Activated T-helper 1 cell treated with anti-CD3 and anti-CD28 coated beads, Interleukin-2, amount 50 U/mL, for 16 hours (primary cell): ENCODE measurements at places on chromosomes 3 and 15.

- no peak for DNase-seq
These were observed 193.3 kb upstream of the TTC14 start for GRCh38 chr3:180408654-180409053.

DNA sequence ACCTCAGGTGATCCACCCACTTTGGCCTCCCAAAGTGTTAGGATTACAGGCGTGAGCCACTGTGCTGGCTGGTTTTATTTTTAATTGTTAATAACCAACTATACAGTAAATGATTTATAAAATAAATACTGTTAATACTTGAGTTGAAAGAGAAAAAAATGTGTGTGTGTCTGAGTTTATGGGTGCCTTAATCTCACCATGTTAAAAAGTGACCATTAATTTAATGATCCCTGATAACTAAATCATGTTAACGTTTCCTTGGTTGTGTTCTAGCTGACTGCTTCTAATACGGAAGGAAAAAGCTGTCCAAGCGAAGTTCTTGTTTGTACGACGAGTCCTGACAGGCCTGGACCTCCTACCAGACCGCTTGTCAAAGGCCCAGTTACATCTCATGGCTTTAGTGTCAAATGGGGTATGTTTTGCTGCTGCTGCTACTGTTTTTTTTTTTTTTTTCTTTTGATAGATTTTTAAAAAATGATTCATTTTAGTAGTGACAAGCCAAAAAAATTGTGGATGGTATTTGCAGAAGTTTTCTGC, 113.5 kb downstream of the GHSR start:
- DNase-seq = no peak

DNA sequence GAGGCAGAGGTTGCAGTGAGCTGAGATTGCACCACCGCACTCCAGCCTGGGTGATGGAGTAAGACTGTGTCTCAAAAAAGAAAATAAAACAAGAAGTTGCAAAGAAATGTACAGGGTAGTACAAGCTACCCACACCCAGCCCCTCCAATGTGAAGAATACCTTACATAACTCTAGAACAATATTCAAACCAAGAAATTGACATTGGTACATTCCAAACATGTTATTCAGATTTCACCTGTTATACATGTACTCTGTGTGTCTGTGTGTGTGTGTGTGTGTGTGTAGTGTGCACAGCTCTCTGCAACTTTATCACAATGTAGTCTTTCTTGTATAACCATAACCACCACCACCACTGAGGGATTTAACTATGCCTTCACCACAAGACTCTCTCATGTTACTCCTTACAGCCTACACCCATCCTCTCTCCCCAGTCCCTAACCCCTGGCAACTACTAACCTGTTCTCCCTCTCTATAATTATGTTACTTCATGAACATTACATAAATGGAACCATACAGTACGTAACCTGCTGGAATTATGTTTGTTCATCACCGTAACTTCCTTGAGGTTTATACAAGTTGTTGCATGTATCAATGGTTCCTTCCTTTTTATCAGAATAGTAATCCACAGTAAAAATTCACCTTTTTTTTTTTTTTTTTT, 16.2 kb upstream of the TJP1 start:
- DNase-seq = no peak

- DNase-seq = no peak
These were observed 32.7 kb downstream of the RARB start for GRCh38 chr3:25460751-25461150.

GRCh38 chr3:195821403-195822130, 9.8 kb upstream of the MUC4 start:
- no peak for DNase-seq

DNA sequence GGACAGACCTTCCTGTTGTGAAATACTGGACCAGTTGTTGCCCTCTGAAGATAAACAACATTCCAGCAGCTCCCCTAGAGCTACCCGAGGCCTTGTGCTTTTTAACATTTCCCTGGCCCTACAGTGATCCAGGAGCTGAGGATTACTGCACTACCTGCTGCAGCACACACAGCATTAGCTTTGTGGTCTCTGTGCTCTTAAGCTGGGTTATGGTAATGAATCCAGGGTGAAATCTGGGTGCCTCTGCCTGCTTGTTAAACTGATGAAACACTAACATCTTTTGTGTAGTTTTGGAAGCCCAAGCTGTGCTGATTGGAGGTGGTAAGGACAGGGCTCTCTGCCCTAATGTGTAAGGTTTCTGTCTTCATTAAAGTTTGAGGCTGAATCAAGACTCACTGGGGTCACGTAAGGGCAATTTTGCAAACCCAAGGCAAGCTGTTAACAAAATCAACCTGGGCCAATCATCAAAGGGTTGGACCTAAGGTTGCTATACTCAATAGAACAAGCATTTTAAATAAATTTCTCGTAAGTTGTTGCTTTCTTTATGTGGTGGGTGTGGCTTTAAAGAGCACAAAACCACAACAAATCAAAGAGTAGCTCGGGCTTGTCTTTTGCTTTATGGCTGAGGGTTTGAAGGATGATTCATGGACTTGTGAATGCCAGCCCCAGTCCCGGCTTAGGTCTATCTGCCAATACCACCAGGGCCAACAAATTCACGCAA, 183.9 kb downstream of the TPRG1 start:
- DNase-seq = no peak

DNA sequence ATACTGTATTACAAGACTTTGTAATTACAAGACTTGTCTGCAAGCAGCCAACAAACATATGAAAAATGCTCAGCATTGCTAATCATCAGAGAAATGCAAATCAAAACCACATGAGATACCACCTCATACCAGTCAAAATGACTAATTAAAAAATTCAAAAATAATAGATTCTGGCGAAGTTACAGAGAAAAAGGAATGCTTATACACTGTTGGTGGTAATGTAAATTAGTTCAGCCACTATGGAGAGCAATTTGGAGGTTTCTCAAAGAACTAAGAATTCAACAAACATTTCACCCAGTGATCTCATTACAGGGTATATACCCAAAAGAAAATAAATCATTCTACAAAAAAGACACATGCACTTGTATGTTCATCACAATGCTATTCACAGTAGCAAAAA, 617.5 kb upstream of the CCDC54 start:
- no peak for DNase-seq

- DNase-seq = no peak
These were observed 64.9 kb upstream of the PRICKLE2 start for GRCh38 chr3:64290161-64290560.

GRCh38 chr3:127411083-127411727, 123.4 kb upstream of the PRR20G start:
- DNase-seq = no peak

- no peak for DNase-seq
These were observed 10.5 kb downstream of the SLC6A6 start for GRCh38 chr3:14412831-14413380.

DNA sequence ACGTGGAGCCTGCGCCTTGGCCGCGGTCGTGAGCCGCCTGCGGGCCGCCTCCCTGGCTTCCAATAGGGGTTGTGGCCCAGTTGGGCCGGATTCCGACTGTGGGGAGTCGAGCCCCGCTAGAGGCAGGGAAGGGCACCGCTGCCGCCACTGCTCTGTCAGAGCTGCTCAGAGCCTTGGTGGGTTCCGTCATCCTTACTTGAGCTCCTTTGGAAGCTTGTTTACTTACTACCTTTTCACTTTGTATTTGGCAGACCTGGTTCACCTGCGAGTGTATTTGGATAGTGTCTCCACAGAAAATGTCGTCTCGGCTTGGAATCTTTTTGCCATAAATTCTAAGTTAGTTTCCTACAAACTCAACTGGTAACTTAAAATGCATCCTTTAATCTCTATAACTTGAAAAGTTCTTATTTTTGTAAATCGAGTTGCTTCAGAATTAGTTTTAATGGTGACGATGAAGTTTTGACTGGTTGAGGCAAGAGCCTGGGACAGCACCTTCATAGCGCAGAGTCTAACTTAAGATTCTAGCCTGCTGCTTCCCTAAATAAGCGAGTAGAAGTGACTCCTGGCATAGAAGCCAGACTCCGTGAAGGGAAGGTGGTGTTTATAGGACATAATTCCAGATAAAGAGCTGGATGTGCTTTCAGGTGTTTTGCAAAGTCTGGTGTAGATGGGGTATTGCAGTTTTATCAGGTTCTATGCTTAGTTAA, 800 bp downstream of the DAG1 start:
- DNase-seq = no peak

GRCh38 chr3:8443829-8444791, 57.5 kb upstream of the LMCD1 start:
- no peak for DNase-seq

DNA sequence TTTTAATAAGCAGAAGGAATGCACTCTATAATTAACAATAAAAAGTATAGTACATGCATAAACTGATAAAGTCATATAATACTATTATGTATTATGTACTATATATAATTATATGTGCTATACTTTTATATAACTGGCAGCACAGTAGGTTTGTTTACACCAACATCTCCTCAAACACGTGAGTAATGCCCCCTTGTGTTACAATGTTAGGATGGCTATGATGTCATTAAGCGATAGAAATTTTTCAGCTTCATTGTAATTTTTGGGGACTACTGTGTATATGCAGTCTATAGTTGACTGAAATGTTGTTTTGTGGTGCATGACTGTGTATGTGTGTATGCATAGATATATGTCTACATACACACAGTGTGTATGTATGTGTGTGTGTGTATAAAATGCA, 100.6 kb downstream of the SLMAP start:
- no peak for DNase-seq

- no peak for DNase-seq
These were observed 440.9 kb downstream of the RBMS3 start for GRCh38 chr3:29721789-29722188.

GRCh38 chr3:183807881-183808280, 17.5 kb downstream of the MAP6D1 start:
- no peak for DNase-seq

DNA sequence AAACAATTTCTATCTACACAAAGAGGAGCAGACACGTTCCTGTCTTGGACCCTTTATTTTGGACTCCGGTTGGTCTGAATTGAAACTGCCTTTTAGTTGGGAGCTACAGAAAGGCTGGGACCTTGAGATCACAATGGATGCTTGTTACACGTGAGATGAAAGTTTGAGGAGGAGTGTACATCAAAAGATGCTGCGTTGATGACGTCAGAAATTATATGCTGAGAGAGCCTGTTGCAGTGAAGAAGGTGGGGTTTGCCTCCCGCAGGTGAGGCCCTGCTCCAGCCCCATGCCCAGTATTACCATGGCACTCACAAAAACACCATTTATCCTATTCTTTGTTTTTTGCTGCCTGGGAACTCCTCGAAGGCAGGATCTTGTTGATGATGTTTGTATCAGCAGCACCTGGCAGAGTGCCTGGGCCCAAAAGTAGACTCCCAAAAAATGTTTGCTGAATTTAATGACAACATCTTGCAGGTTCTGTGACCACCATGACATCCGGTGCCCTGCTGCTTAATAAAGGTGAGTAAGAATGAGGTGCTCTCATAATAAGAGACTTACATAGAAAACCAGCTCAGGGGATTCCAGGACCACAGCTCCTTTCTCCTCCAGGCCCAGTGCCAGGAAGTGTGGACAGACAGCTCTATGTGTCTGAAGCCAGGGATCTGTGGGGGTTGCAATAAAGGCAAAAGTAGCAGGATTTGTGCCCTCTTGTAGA, 136.1 kb upstream of the UBE2E1 start:
- DNase-seq = no peak

DNA sequence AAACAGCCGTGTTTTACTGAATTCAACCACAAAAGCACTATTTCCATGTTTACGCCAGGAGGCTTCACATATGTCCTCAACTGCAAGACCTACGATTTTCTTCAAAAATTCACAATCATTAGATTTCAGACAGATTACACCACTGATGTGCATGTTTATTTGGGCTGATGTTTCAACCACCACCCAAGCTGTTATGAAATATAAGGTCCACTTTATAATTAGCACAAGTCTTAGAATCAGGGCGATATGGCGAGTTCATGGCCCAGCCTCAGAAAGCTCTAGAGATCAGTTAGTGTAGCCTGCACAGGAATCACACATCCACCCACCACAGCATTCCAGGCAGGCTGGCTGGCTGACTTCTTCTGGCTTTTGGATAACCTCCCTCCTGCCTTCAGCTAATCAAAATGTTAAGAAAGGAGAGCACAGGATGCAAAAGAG, 15.4 kb downstream of the SH3BP5 start:
- no peak for DNase-seq

DNA sequence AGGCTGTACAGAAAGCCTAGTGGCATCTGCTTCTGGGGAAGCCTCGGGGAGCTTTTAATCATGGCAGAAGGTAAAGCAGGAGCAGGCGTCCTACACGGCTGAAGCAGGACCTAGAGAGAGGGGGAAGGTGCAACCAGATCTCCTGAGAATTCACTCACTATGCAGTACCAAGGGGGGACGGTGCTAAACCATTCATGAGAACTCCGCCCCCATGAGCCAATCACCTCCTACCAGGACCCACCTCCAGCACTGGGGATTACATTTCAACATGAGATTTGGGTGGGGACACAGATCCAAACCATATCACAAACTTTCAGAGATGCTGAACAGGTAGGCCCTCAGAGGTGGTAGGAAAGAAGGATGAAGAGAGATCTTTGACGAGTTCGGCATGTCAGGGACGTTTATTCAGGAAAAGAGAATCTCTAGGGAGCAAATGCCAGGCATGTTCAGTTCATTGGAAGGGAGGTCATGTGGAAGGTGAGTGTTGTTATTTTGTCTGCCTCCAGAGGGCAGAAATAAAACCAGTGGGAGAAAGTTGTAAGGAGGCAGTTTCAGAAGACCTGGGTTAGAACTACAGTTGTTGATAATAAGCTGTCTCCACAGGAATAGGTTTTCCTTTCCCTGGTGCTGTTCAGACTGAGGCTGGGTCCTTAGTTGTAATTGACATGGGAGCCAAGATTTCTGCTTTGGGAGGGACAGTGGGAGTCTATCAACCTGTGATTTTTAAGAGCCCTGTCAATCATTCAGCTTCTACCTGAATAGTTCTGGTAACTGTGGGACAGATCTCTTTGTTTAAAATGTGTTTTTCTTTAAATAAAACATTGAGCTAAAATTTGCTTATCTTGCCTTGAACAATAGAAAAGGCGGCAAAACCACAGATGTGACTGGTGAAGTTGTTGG, 4.3 kb upstream of the FNDC3B start:
- no peak for DNase-seq

DNA sequence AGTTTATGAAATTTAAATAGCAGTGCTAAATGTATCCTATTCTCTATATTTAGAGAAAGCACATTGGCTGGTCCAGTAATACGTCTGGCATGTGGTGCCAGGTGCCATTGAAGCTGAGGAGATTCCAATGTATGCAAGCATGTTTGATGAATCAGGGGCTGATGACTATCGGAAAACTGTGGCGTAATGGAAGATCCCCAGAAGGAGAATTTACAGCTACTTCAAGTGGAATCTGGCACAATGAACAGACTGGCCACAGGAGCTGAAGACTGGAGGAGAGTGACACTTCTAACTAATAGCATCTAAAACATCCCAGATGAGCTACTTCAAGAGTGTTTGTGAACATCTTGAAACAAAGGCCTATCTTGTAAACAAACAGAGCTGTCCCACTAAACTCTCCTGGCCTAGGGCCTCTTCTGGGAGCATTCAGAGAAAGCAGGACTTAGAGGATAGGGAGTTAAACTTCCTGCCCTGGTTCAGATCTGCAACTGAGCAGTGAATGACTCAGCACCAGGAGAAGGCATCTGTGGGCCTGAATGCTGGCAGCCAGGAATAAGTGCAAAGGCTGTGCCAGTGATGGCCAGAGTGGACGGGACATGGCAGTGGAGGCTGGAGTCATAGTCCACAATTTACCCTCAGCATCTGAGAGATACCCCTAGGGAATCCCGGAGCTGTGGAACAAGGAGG, 15.2 kb upstream of the ACTC1 start:
- DNase-seq = no peak

GRCh38 chr3:59450946-59451763, 401.3 kb upstream of the CFAP20DC start:
- no peak for DNase-seq

- no peak for DNase-seq
These were observed 121.6 kb downstream of the UBE2E2 start for GRCh38 chr3:23324745-23325144.

- no peak for DNase-seq
These were observed 104.9 kb downstream of the LINGO1 start for GRCh38 chr15:77527831-77528231.
